Lung (tissue), 17 donors: ENCODE measurements at places on chromosomes 12 and 14. TPM values are rescaled to one million over a fixed set of nuclear protein-coding genes. Genes with fewer than 3 reads are reported as not detected.

CLEC14A gene
- polyA plus RNA-seq = 28.4 TPM

MSRB3 gene
- 15.3 TPM for polyA plus RNA-seq

DNA sequence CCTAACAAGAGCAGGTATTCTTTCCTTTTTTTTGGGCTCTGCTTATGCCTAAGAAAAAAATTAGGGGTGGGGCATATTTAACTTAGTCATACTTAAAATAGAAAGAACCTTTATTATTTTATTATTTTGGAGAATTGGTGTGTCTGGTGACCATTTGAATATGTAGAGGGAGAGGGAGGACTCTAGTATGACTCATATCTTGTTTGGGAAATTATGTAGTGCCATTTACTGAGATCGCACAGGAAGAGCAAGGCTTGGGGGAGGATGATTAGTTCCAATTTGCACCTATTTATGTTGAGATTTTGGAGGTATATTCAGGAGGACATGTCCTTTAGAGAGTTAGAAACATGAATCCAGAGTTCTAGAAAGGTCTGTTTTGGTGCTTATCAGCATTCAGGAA, 9.9 kb downstream of the ZNF410 start:
- DNase-seq = no peak

- DNase-seq = no peak
Measured at GRCh38 chr12:122399254-122399591, 23.2 kb downstream of the CLIP1 start.

- no peak for DNase-seq
Measured at GRCh38 chr12:130646716-130647370, 69.3 kb downstream of the RIMBP2 start.
